ENCODE measurements at places on chromosomes 5 and 9. TPM values are rescaled to one million over a fixed set of nuclear protein-coding genes. Genes with fewer than 3 reads are reported as not detected.

RUSC2 gene
- 34.0 TPM for polyA plus RNA-seq

NUTM2G gene
- polyA plus RNA-seq: 0.06 TPM

N4BP3 gene
- polyA plus RNA-seq: 0.16 TPM

ANGPTL2 gene
- polyA plus RNA-seq: 8.8 TPM

ROPN1L gene
- polyA plus RNA-seq: 0.69 TPM

F2RL2 gene
- not detected for polyA plus RNA-seq

INSL4 gene
- polyA plus RNA-seq: not detected

CDC20B gene
- polyA plus RNA-seq: 0.20 TPM

PRLR gene
- polyA plus RNA-seq: 0.80 TPM

PCDHA1 gene
- polyA plus RNA-seq: not detected

C5orf52 gene
- not detected for polyA plus RNA-seq

CYFIP2 gene
- polyA plus RNA-seq: 2.2 TPM

SLC6A7 gene
- not detected for polyA plus RNA-seq

SPATA31A3 gene
- polyA plus RNA-seq: not detected

DNAI1 gene
- polyA plus RNA-seq: not detected

SPINK5 gene
- polyA plus RNA-seq: not detected

NSA2 gene
- 53.6 TPM for polyA plus RNA-seq

PKD2L2 gene
- polyA plus RNA-seq: not detected

SMIM32 gene
- not detected for polyA plus RNA-seq

NUTM2F gene
- polyA plus RNA-seq: not detected

QRFP gene
- 0.18 TPM for polyA plus RNA-seq

BRD9 gene
- polyA plus RNA-seq: 16.8 TPM

EGFLAM gene
- not detected for polyA plus RNA-seq

SH3PXD2B gene
- 15.2 TPM for polyA plus RNA-seq

LARP1 gene
- 33.8 TPM for polyA plus RNA-seq

SHISAL2B gene
- polyA plus RNA-seq: not detected

NR5A1 gene
- not detected for polyA plus RNA-seq

PPP1R2B gene
- 0.10 TPM for polyA plus RNA-seq

TGFBR1 gene
- 46.3 TPM for polyA plus RNA-seq

IFNK gene
- polyA plus RNA-seq: not detected

TNC gene
- polyA plus RNA-seq: 168 TPM

VCAN gene
- polyA plus RNA-seq: 98.9 TPM

COL15A1 gene
- 8.8 TPM for polyA plus RNA-seq

PCDHGB3 gene
- 1.2 TPM for polyA plus RNA-seq

GABRA6 gene
- polyA plus RNA-seq: not detected

ABLIM3 gene
- 11.4 TPM for polyA plus RNA-seq

C5orf34 gene
- polyA plus RNA-seq: 5.3 TPM

DMRTA1 gene
- polyA plus RNA-seq: not detected

MYOZ3 gene
- polyA plus RNA-seq: 0.71 TPM

ITGA2 gene
- 10.4 TPM for polyA plus RNA-seq

LOX gene
- 1,226 TPM for polyA plus RNA-seq

PCA3 gene
- not detected for polyA plus RNA-seq

GRXCR2 gene
- polyA plus RNA-seq: not detected

FOXD1 gene
- polyA plus RNA-seq: 8.5 TPM

WDR31 gene
- polyA plus RNA-seq: 3.1 TPM

GNG10 gene
- polyA plus RNA-seq: 121 TPM

CARD6 gene
- 3.9 TPM for polyA plus RNA-seq

PCDHA3 gene
- polyA plus RNA-seq: 0.05 TPM

Data from GM23248 (cell line).